ENCODE measurements at places on chromosomes 2 and 18.

GRCh38 chr2:46915281-46915810 lies at the start of gene MCFD2:
MCFD2 (minus strand) TSS chr2:46915806; CDS start chr2:46909171, 6,635 bp downstream.
- peak; percentile 51 for DNase-seq

- DNase-seq = no peak
Observed at GRCh38 chr2:104975851-104976250, 62.0 kb upstream of the MRPS9 start.

DNA sequence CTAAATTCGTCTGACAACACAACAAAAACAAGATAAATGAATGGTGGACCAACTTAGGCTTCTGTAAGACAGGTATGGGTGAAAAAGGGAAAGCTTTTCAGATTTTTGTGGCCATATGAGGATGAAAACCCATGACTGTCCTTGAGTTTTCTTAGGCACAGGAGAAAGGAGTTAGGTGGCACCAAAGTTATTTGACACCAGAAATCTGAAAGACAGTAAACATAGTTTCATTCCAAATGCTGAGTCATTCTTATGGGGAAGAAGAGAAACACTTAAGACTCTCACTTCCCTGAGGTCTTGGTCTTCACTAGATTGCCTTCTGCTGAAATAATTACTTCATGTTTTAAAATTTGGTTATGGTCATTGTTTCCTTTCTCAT lies 5.2 kb upstream of the GPD2 start:
- peak; percentile 63 for DNase-seq

DNA sequence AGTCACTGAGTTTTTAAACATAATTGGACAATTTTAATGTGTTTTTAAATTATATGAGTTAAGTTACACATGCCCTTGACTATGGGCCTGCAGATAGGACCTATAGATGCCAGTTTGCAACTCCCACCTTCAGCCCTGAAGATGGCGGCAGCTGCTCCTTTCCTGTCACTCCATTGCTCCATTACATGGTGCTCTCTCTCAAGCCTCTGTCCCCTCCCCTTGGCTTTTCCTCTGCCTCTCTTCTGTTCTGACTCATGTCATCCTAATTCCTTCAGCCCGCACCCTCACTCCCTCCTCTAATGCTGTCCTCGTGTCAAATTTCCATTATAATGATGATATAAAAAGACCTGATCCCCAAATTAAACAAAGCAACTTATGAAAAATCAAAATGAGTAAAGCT lies 133.7 kb upstream of the HNRNPA3 start:
- DNase-seq = no peak

DNA sequence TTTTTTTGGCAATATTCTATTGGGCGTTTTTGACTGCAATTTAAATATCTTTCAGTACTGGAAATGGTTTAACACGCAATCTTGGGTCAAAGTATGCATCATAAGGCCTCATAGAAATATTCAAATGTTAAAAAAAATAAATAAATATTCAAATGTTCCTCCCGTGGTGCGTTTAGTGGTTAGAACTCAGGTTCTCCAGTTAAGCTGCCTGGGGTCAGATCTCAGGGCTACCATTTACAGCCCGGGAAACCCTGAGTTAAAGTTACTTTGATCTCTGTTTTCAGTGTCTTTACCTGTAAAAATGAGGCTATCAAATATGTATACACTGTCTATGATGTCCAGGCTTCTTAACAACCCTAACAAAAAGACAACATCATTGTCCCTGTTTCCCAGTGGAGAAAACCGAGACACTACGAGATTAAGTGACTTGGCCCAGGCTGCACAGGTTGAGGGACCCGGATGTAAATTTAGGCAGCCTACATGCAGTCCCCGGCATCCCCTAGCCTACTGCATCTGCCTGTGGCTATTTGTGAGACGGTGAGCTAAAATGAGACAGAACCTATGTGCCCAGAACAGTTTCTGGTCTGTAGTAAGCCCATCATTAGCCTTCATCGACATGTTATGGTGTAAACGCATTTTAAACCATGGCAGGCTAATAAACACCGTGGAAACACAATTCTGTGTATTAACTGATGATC lies 1.7 kb downstream of the FHL2 start:
- no peak for DNase-seq

DNA sequence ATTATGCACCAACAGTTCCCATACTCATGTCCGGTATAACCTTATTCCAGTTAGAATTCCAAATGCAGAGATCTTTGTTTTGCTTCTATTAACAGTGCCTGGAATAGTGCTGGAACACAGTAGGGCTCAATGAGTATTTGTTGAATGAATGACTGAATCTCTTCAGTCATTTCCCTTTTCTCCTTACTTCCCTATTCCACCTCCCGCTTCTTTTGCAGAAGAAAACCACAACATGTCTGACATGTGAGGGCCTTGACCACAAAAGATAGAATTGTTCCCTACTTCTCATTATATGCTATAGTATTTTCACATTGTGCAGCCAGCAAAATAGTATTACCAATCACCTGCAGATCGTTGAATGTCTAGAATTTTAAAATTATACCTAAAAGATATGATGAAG lies 19.5 kb upstream of the HNRNPLL start:
- DNase-seq = no peak

DNA sequence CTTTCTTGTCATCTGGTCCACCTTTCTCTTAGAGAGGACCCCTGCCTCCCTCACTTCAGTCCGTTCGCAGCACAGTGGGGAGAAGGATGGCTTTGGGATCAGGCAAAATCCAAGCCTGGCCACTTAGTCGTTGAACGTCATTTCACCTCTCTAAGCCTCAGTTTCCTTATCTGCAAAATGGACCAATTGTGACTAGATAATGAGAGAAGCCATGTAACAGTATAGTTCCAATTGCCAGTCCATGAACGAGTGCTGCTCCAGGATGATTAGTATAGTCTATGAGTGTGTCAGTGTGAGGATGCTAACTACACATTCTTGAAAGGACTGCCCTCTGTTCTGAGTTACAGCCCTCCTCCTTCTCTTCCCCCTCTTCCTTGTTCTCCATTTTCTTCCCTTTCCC lies 1.1 kb downstream of the INHA start:
- DNase-seq = no peak

DNA sequence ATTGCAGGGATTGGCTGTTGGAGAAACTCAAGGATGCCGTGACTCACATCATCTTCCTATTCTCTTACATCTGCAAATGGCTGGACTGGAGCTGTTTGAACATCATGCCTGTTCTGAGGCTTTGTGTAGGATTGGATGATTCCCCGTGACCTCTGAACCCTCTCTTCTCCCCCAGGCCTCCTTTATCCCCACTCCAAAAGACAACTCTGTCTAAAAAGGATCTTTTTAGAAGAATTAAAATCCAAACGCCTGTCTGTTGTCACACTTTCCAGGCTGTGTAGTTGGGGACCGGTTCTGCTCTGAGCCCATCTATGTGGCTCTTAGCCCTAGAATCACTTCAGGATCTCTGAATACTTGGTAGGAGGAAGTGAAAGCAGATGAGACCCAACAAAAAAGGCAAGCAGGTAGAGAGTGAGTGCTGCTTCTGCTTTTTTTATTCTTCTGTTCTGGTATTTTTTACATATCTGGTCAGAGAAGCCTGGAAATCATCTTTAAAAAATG lies 565 bp downstream of the SP140 start:
- no peak for DNase-seq

DNA sequence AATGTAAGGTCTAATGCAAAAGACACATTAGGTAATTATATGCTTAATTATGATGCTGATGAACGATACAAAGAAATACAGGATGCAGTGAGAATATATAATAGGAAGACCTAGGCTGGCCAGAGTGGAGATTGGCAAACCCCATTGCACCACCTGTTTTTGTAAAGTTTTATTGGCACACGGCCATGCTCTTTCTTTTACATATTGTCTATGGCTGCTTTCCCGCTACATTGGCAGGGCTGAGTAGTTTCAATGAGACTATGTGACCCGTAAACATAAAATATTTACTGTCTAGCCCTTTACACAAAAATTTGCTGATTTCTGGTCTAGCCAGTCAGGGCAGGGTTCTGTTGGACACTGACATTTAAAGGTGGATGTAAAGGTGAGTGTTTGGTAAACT lies 5.4 kb downstream of the SEC11C start:
- no peak for DNase-seq

- DNase-seq = no peak
Observed at GRCh38 chr18:37456873-37457272, 108.7 kb downstream of the CELF4 start.

DNA sequence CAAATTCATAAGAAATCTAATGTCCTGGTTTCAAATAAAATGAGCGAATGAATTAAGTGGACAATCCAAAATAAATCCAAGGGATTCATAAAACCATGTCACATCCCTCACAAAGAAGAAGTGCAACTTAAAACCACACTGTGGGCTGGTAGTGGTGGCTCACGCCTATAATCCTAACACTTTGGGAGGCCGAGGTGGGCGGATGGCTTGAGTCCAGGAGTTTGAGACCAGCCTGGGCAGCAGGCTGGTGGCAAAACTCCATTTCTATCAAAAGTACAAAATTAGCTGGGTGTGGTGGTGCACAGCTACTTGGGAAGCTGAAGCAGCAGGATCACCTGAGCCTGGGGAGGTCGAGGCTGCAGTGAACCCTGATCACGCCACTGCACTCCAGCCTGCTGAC lies 25.4 kb downstream of the FAM98A start:
- no peak for DNase-seq
